ENCODE measurements at places on chromosomes 16 and 17.

DNA sequence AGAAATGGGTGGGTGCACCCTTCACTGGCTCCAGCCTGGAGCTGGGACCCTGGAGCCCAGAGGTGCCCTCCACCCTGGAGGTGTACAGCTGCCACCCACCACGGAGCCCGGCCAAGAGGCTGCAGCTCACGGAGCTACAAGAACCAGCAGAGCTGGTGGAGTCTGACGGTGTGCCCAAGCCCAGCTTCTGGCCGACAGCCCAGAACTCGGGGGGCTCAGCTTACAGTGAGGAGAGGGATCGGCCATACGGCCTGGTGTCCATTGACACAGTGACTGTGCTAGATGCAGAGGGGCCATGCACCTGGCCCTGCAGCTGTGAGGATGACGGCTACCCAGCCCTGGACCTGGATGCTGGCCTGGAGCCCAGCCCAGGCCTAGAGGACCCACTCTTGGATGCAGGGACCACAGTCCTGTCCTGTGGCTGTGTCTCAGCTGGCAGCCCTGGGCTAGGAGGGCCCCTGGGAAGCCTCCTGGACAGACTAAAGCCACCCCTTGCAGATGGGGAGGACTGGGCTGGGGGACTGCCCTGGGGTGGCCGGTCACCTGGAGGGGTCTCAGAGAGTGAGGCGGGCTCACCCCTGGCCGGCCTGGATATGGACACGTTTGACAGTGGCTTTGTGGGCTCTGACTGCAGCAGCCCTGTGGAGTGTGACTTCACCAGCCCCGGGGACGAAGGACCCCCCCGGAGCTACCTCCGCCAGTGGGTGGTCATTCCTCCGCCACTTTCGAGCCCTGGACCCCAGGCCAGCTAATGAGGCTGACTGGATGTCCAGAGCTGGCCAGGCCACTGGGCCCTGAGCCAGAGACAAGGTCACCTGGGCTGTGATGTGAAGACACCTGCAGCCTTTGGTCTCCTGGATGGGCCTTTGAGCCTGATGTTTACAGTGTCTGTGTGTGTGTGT, 46.8 kb downstream of the IL21R start:
- DNase-seq, result no peak

DNA sequence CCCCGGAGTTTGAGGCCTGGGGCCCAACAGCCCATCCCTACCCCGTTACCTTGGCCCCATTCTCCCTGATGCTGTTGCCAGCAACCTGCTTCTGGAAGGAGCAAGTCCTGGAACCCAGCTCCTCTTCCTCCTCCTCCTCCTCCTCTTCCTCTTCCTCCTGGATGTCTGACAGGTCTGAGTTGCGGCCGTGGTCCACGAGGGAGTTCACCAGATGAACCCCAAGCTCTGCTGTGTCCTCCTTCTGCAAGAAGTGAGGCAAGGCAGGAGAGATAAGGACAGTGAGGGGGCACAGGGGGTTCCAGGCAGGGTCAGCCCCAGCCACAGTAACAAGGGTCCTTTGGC, 18.7 kb downstream of the TSPOAP1 start:
- no peak for DNase-seq

- DNase-seq, result no peak
Measured at GRCh38 chr16:5715155-5715554, 617.6 kb upstream of the EEF2KMT start.

GRCh38 chr17:416293-417206, 63.9 kb upstream of the RPH3AL start:
- DNase-seq, result no peak

DNA sequence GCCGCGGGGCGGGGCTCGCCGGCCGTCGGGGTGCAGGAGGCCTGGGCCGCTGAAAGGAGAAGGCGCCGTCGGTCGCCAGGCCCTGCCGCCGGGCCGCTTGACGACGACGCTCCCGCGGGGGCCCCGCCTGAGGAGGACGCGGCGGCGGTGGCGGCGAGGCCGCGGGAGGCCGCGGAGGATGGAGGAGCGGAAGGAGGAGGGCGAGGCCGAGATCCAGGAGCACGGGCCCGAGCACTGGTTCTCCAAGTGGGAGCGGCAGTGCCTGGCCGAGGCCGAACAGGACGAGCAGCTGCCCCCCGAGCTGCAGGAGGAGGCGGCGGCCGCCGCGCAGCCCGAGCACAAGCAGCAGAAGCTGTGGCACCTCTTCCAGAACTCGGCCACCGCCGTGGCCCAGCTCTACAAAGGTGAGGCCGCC, 430 bp downstream of the HAPSTR1 start:
- DNase-seq, result no peak

DNA sequence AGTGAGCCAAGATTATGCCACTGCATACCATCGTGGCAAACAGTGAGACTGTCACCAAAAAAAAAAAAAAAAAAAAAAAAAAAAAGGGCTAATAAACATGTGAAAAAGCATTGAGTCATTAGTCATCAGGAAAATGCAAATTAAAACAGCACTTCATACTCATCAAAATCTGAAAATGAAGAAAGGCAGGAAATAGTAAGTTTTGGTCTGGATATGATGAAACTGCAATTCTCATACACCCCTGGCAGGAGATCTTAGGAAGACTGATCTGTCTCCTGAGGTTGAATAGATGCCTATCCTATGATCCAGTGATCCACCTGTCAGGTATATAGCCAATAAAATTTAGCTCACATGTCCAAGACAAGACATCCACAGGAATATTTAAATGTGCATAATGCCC, 212.7 kb downstream of the CPPED1 start:
- no peak for DNase-seq

DNA sequence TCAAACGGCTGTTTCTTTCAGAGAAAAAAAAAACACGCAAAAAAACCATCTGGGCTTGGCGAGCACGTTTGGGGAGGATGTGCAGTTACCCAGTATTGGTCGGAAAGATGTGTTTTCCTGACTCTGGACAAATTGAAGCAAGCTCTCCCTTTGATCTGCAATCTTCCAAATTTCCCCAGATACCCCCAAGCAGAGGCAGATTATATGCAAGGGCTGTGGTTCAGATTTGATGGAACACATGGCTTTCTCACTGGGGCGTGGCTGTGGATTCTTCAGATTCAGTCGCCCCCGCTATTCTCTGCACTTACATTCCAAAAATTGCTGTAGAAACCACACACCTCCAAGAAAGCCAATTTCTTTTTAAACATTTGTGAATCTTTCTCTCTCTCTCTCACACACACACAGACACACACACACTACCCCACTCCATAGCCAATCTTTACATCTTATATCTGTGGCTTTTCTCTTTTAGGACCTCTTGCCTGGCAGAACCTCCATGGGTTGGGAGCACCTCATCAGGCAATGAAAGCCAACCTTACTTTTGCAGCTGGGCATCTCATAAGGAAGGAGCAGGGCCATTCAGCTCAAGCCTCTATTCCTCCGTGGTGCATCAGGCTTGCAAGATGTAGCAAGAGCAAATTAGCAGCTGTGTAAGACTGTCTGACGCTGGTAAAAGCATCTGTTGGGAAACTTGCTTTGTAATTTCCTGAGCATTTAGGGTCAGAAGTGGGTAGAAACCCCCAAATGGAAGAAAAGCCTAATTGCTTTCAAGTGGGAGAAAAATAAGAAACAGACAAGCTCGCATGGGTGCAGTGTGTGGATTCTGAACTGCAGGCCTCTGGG, 103.9 kb upstream of the FAM20A start:
- DNase-seq, result no peak

GRCh38 chr17:63780507-63780906, 6.5 kb downstream of the DDX42 start:
- no peak for DNase-seq

Data from T-helper 17 cell (primary cell).